ENCODE measurements at places on chromosomes 6 and 20.

DNA sequence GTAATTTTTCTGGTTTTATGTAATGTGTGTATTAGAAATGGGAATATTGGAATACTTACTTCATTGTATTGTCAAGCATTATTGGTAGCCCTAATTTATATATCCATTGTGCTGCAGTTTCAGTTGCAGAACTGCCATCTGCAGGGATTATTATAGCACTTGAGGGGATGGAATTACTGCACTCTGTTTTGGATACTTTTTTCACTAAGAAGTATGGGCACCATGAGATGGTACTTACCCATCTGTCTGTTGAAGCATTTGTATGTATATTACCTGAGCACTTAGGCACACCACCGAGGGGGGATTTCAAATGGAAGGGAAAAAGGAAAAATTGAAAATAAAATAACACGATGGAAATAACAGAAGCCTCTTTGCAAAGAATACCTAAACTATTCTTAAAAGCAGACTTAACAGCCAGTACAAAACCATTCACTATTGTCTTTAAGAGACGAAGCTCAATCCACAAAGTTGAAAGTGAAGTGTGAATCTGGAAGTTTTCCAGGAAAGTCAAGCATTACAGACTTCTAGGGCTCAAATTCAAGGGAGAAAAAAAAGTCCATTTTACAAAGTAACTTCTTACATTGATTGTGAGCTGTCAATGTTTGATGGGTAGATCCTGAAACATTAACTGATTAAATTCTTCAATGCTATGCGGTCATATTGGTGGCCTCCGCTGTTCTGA, 318.7 kb downstream of the SOX4 start:
- DNase-seq = no peak

DNA sequence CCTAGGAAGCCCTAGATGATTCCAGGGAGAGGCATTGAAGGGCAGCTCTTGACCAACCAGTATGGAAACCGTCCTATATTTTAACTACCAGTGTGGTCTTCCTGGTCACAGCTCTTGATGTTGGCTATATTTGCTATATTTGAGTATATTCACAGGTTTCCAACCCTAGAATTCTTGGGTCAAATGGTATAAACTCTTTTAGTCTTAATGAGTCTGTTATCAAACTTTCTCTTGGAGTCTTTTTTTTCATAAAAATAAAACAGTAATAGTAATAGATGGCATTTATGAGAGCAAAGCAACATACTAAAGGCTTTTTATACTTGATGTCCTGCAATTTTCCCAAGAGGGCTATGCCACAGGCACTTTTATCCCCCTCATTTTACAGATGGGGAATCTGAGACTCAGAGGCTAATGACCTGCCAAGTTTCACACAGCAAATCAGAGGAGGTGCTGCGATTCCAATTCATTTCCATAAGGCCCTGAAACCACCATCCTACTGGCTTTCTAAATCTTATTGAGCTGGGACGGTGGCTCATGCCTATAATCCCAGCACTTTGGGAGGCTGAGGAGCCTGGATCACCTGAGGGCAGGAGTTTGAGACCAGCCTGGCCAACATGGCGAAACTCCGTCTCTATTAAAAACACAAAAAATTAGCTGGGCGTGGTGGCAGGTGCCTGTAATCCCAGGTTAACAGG, 217.2 kb upstream of the ZNF217 start:
- no peak for DNase-seq

DNA sequence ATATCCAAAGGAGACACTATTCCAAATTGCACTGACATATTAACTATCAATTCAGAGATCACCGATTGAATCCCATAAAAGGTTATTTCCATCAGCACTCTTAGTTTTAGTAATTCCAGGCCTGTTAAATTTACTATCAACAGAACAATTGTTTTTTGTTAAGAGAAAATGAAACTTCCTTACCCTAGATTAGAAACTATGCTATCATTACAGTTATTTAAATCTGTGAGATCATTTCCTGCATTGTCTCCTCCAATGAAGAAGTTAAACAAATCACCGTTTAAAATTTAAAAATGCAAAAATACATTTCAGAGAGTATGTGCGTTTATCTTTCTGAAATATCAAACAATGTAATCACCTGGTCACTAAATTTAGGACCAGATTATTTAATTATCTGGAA, 57.5 kb downstream of the HIVEP2 start:
- no peak for DNase-seq

DNA sequence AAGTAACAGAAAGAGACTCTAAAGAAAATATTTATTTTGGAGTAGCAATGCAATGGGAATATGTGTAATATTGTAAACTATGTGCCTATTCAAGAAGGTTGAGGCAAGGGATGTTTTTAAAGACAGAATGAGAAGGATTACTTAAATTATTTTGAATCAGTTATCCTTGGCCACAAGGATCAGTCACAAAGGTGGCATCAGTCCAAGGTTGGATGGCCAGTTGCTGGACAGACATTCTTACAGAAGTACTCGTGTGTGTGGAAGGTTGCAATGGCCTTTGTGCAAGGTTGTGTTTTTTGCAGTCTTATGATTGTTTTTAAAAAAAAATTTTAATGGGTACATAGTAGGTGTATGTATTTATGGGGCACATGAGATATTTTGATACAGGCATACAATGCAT, 2.0 kb downstream of the QRSL1 start:
- DNase-seq = peak; percentile 37

GRCh38 chr6:168216117-168216516, 103.5 kb downstream of the DACT2 start:
- DNase-seq = no peak

GRCh38 chr6:69693762-69694161, 103.0 kb downstream of the LMBRD1 start:
- DNase-seq = no peak

- no peak for DNase-seq
Measured at GRCh38 chr20:63493563-63494020, 5.3 kb downstream of the EEF1A2 start.

DNA sequence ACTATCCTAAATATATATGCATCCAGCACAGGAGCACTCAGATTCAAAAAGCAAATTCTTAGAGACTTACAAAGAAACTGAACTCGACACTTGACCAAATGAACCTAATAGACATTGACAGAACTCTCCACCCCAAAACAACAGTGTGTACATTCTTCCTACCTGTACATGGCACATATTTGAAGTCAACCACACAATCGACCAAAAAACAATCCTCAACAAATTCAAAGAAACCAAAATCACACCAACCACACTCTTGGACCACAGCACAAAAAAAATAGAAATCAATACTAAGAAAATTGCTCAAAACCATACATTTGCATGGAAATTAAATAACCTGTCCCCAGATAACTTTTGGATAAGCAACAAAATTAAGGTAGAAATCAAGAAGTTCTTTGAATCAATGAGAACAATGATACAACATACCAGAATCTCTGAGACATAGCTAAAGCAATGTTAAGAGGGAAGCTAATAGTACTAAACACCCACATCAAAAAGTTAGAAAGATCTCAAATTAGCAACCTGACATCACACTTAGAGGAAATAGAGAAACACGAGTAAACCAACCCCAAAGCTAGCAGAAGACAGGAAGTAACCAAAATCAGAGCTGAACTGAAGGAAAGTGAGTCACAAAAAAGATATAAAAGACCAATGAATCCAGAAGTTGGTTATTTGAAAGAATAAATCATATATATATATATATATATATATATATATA, 12.5 kb upstream of the TREM1 start:
- no peak for DNase-seq
